Stimulated activated CD8-positive, alpha-beta memory T cell treated with anti-CD3 and anti-CD28 coated beads, Interleukin-2, amount 100 ng/mL, for 1 hour (primary cell): ENCODE measurements at places on chromosomes 1 and 21.

GRCh38 chr1:221117133-221117532, 237.9 kb downstream of the HLX start:
- DNase-seq: no peak

- no peak for DNase-seq
These were observed 13.3 kb upstream of the LCE5A start for GRCh38 chr1:152497273-152497672.

DNA sequence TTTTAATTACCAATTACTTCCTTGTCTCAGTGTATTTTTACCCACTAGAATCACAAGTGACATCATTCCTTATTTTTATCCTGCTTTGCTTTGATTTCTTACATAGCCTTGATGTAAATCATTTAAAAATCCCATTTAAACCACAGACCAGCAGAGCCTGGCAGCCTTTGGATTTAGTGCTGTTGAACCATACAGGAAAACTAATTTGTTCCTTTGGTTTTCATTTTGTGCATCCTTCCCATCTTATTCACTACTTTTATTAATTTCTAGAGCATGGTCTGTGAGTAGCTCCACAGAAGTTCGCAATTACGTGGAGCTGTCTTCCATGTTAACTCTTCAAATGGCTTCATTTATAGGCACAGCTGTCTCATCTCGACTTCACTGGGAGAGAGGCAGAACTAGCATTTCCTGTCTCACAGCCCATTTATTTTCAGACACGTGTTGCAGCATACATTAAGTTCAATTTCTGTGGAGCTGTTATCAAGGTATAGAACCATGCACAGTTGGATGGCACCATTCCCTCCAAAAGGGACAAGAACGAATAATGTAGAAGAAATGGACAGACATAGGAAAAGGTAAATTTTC, 235.3 kb downstream of the MRPL39 start:
- no peak for DNase-seq

- no peak for DNase-seq
These were observed 17.6 kb downstream of the SHISA4 start for GRCh38 chr1:201906336-201906735.

DNA sequence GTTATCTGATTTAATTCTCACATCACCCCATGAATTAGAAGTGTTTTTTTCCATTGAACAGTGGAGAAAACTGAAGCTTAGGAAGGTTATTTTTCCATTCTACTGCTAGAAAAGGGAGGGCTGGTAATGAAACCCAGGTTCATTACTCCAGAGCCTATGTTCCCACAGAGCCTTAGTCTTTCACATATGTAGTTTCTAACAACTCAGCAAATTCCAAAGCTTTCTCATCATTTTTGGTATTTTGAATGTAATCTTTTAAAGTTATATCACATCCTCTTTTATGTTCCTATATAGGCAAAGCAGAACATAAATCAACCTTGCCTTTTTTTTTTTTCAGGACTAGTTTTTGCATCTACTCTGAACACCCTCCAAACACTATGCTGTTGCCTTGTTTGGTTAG, 131.9 kb upstream of the BEND5 start:
- DNase-seq: no peak

GRCh38 chr1:150176593-150176992, 26.9 kb downstream of the PLEKHO1 start:
- no peak for DNase-seq

DNA sequence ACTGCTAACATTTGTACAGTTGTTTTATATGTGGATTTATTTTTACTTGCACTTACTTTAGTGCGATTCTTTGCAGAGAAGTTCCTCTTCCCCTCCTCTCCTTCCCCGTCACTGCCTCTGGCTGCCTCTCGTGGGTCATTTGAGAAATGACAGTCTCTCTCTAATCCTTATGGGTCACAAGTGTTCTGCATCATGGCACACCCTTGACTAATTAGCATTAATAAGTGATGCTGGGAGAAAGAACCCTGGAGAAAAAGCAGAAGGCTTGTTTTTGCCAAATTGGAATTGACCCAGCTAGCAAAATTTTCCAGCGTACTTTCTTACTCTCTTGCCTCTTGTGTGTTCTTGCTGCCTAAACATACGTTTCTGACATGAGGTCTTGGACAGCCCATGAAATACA, 301.2 kb downstream of the DUSP10 start:
- no peak for DNase-seq

GRCh38 chr21:15264084-15264665, 199.4 kb upstream of the NRIP1 start:
- DNase-seq: no peak

DNA sequence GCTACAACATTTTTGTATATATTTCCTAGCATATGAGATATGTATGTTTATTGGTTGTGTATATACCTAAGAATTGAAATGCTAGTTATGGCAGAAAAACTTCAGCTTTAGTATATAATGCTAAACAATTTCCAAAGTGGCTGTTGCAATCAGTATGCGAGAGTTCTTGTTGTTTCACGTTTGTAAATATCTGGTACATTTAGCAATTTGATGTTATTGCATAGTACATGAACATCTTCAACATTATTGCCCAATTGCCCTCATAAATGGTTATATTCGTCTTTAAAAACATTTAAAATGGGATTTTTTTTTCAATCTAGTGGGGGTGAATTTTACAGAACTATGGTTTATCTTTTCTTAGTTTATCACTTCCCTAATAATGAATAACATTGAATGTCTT, 86.2 kb upstream of the HP1BP3 start:
- DNase-seq: no peak

- DNase-seq: no peak
These were observed 76.6 kb downstream of the ADCY10 start for GRCh38 chr1:167837326-167837725.

DNA sequence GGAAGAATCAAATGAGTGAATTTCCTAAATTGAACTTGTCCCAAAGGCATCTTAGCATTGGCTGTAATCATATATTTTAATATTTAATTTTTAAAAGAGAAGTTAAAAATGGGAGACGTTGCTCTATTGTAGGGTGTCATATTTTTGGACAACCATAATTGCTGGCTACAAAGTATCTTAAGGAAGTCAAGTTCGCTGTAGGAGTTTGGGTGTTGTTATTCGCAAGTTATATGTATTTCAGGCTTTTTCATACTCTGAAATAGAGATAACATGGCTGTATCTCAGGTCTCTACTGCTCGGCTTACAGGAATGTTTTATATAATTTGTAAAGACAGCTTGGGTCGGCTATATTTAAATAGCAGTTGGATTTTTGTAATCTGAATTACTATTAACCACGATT, 852 bp downstream of the TMEM50A start:
- DNase-seq: no peak

DNA sequence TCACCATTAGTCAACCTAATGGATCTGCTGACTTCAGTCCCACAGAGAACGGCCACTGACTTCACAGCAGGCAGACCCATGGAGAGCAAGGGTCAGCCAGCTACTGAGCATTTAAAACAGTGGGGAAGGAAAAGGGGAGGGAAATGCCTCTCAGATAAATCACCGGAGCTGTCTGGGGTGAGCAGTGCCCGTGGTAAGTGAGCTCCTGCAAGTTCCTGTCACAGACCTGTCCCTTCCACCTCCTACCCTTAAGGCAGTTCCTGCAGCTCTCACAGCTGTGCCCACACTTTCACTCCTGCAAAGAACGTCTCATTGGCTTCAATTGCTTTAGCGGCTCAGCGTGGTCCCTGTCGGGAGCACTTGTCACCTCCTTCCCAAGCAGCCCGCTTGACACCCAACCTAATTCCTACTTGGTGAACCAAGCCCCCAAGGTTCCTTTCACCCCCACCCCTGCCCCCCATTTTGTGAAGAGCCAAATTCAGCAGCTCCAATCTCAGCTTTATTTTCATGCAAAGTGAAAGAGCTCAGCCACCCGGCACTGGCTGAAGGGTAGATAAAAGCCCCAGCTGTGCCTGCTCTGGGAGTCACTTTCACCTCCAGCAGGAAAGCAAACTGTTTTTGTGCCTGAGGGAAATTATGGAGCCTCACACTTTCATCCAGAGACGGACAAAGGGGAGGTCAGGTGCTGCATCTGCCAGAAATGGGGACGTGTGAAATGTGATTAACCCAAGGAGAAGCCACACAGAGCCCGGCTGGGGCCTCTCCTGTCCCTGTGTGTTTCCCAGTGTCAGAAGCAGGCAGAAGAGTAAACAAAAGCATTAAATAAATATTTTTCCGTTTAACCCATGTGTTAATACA, 306.2 kb downstream of the TTLL7 start:
- DNase-seq: no peak

DNA sequence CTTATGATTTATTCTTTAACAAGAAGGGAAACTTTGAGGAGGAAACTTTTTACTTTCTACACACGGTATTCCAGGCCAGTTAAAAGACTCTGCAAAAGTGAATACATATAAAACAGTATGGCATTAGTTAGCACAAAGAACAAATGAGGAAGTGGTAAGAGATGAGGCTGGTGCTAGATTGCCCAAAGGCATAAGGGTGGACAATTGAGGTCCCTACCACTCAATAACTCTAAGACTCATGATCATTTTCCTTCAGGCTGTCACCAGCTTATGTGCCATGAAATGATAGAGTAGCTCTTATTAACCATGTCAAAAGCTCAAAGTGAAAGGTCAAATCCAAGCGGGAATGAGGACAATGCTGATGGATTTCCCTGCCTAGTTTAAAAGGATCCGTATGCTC, 124.5 kb downstream of the TBX15 start:
- DNase-seq: no peak

- no peak for DNase-seq
These were observed 313.2 kb downstream of the OLFM3 start for GRCh38 chr1:101683561-101683960.

DNA sequence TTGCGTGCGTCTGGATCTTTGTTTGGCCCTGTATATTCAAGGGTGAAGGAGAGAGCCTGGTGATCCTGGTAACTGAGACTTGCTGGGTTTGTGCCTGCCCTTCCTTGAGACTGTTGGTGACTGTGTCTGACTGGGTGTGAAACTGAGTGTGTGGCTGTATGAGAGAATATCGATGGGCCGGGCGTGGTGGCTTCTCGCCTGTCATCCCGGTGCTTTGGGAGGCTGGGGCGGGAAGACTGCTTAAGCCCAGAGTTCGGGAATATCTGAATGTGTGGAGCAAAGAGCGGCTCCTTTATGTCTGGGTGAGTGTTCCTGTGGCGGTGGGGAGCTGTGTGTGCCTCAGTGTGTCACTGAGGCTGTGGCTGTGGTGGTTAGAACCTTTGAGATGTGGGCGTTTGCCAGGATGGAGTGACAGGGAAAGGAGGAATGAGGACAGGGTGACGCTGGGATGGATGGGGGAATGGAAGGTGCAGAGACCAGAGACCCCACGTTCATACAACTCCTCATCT, 2.7 kb upstream of the MARCKSL1 start:
- no peak for DNase-seq

DNA sequence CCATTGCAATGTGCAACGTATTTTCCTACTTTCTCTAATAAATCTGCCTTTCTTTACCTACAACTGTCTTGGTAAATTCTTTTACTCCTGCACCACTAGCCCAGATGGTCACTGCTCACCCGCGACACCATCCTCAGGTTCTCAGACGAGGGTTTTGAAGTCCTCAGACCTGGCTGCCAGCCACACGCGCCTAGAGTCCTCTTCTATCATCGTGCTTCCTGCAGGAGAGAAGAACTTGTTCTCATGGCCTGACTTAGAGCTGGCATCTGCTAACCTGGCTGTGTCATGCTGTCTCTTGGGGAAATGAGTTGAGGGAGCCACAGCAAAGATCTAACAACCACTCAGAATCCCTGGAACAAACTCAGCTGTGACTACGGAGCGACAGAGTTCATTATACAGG, 30.3 kb upstream of the PGBD5 start:
- DNase-seq: no peak

DNA sequence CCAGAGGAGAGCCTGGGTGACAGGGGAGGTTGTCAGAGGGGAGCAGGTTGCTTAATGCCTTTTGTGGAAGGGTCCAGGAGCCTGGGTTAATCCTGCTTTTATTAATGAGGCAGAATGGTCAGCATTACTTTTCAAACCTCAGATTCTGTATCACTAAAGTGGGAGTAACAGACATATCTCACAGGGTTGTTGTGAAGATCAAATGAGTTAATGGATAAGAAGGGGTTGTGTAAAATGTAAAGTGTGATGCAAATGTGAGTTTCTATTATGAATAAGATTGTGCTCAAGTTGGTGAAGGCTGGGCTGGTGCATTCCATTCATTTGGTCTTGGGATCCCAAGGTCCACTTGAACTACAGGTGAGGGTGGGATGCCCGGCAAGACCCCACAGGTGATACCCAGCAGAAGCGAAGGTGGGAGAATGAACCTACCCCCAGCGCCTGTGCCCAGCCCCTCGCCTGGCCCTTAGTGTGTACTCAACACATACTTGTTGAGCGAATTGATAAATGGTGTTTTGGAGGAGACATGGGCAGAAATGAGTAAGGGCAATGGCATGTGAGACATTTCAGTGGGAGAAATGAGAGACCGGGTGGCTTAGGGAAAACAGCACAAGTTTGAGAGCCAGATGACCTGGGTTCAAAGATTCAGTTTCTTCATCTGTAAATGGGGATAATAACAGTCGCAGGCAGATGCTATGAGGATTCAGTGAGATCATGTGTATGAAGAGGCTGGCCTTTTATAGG, 6.2 kb downstream of the SLC26A9 start:
- DNase-seq: no peak

- no peak for DNase-seq
These were observed 46.2 kb upstream of the ZC3H11B start for GRCh38 chr1:219659005-219659600.
